CD4-positive, CD25-positive, alpha-beta regulatory T cell (primary cell): ENCODE measurements at places on chromosomes 16 and 17.
A peak's percentile ranks its signal among the peaks of the same experiment; 100 is the strongest.

DNA sequence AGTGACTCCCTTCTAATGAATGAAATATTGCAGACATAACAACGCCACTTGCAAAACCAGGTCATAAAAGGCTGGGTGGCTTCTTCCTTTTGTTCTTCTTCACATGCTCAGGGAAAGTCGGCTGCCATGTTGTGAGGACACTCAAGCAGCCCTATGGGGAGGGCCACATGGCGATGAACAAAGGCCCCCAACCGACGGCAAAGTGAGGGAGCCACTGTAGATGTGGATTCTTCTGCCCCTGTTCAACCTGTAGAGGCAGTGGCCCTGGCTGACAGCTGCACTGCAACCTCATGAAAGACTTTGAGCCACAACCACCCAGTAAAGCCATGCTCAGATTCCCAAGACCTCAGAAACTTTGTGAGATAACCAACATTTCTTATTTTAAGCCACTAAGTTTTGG, 203.5 kb upstream of the TNRC6C start:
- H3K36me3 ChIP-seq: no peaks in the 10 kb centered on the region
- H3K27ac ChIP-seq: no peak overlapping the region
- DNase-seq: no peak

- H3K4me1 ChIP-seq: peaks cover 10% of the 10 kb centered on the region
- H3K27me3 ChIP-seq: peaks cover 9% of the 10 kb centered on the region
- no peak within 1 kb of the TSS for H3K27ac ChIP-seq
- no peaks in the 10 kb centered on the region for H3K36me3 ChIP-seq
Observed at GRCh38 chr16:152141-153128, at the start of gene HBZ. HBZ (plus strand) TSS chr16:152644; CDS start chr16:152910, 266 bp downstream.

GRCh38 chr16:54930869-54931119, 129 bp downstream of the IRX5 start:
- DNase-seq: no peak
- H3K27me3 ChIP-seq: peaks cover 37% of the 10 kb centered on the region
- H3K27ac ChIP-seq: no peak overlapping the region
- no peak overlapping the region for H3K4me3 ChIP-seq
- peaks cover 38% of the 10 kb centered on the region for H3K4me1 ChIP-seq
- no peaks in the 10 kb centered on the region for H3K36me3 ChIP-seq

DNA sequence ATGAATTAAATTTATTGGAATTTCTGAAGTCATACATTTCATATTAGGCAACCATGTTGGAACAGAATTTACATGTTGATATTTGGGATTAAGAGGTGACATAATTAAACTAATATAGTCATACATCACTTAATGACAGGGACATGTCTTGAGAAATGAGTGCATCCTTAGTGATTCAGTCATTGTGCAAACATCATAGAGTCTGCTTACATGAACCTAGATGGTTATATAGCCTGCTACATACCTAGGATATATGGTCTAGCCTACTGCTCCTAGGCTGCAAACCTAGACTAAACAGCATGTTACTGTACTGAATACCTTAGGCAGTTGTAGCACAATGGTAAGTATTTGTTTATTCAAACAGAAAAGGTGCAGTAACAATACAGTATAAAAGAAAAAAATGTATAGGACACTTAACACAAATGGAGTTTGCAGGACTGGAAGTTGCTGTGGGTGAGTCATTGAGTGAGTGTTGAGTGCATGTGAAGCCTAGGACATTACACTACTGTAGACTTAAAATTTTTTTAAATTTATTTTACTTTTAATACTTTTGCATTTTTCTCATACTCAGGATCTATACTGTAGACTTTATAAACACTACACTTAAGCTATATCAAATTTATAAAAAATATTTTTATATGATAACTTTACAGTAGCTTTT, 85.6 kb downstream of the OMG start:
- no peaks in the 10 kb centered on the region for H3K4me1 ChIP-seq
- H3K27me3 ChIP-seq: no peaks in the 10 kb centered on the region
- no peak overlapping the region for H3K4me3 ChIP-seq
- DNase-seq: no peak
- H3K36me3 ChIP-seq: no peaks in the 10 kb centered on the region

DNA sequence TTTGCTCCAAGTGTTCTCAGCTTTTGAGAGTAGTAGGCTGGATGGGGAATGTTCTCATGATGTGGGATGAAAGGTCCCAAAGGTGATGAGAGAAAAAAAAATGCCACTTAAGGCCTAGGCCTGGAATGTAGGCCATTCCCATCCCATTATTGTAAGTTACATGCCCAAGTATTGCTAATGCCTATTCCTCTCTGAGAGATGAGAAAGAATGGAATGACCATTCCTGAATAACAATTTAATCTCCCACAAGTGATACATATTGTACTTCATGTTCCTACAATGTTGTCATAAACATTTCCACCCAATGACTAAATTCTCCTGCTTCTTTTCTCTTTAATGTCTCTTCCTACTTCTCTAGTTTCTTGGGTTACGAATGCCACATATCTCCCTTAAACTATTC, 102.8 kb upstream of the KCNJ16 start:
- DNase-seq: no peak
- H3K4me1 ChIP-seq: no peaks in the 10 kb centered on the region
- no peak overlapping the region for H3K27ac ChIP-seq

- H3K27me3 ChIP-seq: no peaks in the 10 kb centered on the region
- DNase-seq: no peak
- no peak overlapping the region for H3K27ac ChIP-seq
- peaks cover 11% of the 10 kb centered on the region for H3K4me1 ChIP-seq
Observed at GRCh38 chr17:30965686-30966085, 5.2 kb upstream of the RNF135 start.

- no peaks in the 10 kb centered on the region for H3K4me1 ChIP-seq
- no peak overlapping the region for H3K27ac ChIP-seq
- DNase-seq: no peak
- no peaks in the 10 kb centered on the region for H3K27me3 ChIP-seq
- no peak overlapping the region for H3K4me3 ChIP-seq
- no peaks in the 10 kb centered on the region for H3K36me3 ChIP-seq
Observed at GRCh38 chr17:72253597-72253996, 132.8 kb downstream of the SOX9 start.

DNA sequence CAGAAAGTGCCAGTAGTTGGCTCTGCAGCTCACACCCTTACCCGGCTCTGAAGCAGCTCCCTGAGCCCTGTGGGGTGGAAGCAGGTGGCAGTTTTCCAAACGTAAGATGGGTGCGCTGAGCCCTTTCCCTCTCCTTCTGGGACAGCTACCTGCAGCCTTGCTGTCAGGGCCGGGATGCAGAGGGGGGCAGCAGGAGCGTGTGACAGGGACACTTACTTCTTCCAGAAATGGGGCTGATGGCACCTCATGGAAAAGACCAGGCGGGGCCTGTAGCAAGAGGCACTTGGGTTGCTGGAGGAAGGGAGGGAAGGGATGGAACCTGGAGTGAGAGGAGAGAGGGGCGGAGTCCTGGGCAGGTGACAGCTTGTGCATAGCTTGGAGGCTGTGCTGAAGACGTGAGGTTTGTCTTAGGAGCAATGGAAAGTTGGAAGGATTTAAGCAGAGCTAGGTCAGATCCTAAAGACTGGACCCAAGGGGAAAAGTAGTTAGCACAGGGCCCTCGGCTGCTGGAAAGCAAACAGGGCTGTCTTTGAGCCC, 216.8 kb upstream of the RPL38 start:
- H3K4me1 ChIP-seq: no peaks in the 10 kb centered on the region
- H3K4me3 ChIP-seq: no peak overlapping the region
- DNase-seq: no peak
- H3K27me3 ChIP-seq: no peaks in the 10 kb centered on the region

- no peaks in the 10 kb centered on the region for H3K4me1 ChIP-seq
- no peaks in the 10 kb centered on the region for H3K27me3 ChIP-seq
- H3K27ac ChIP-seq: no peak overlapping the region
- H3K36me3 ChIP-seq: peaks cover 44% of the 10 kb centered on the region
- no peak for DNase-seq
Observed at GRCh38 chr17:63639125-63639524, 16.9 kb downstream of the MAP3K3 start.

- H3K4me1 ChIP-seq: no peaks in the 10 kb centered on the region
- no peaks in the 10 kb centered on the region for H3K36me3 ChIP-seq
- no peak overlapping the region for H3K27ac ChIP-seq
- no peak for DNase-seq
- no peak overlapping the region for H3K4me3 ChIP-seq
Observed at GRCh38 chr16:85286951-85287814, 174.9 kb upstream of the CIBAR2 start.

GRCh38 chr16:77394699-77395098, 40.1 kb downstream of the ADAMTS18 start:
- H3K27ac ChIP-seq: no peak overlapping the region
- no peak overlapping the region for H3K4me3 ChIP-seq
- H3K36me3 ChIP-seq: no peaks in the 10 kb centered on the region

- DNase-seq: no peak
- H3K4me3 ChIP-seq: no peak overlapping the region
- no peaks in the 10 kb centered on the region for H3K27me3 ChIP-seq
- no peaks in the 10 kb centered on the region for H3K36me3 ChIP-seq
Observed at GRCh38 chr17:80772906-80773242, 218.8 kb upstream of the CHMP6 start.

- H3K27ac ChIP-seq: no peak overlapping the region
- DNase-seq: no peak
- H3K27me3 ChIP-seq: no peaks in the 10 kb centered on the region
- no peak overlapping the region for H3K4me3 ChIP-seq
- no peaks in the 10 kb centered on the region for H3K36me3 ChIP-seq
Observed at GRCh38 chr17:50661348-50661747, 26.7 kb downstream of the ABCC3 start.

DNA sequence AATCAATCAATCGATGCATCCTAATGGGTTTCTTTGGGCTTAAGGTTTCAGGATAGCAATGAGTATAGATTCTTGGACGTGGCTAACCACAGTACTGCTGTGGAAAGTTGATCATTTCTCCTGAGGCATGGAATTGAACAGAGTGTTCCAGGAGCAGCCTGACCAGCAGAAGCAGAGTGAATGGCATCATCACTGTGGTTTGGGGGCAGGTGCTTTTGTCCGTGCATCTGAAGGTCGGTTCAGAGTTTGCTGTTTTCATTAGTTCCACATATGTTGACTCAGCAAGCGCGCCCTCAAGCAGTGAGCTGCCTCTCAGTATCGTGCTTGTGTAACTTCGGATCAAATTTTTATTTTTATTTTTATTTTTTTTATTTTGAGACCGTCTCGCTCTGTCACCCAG, 24.9 kb downstream of the KIAA0513 start:
- no peaks in the 10 kb centered on the region for H3K36me3 ChIP-seq
- no peaks in the 10 kb centered on the region for H3K27me3 ChIP-seq
- no peak overlapping the region for H3K27ac ChIP-seq
- H3K4me1 ChIP-seq: peaks cover 22% of the 10 kb centered on the region
- H3K4me3 ChIP-seq: no peak overlapping the region

GRCh38 chr17:82528484-82529265, 9.1 kb downstream of the FOXK2 start:
- DNase-seq: no peak
- H3K36me3 ChIP-seq: no peaks in the 10 kb centered on the region
- H3K4me1 ChIP-seq: peaks cover 39% of the 10 kb centered on the region
- H3K4me3 ChIP-seq: no peak overlapping the region
- no peak overlapping the region for H3K27ac ChIP-seq

DNA sequence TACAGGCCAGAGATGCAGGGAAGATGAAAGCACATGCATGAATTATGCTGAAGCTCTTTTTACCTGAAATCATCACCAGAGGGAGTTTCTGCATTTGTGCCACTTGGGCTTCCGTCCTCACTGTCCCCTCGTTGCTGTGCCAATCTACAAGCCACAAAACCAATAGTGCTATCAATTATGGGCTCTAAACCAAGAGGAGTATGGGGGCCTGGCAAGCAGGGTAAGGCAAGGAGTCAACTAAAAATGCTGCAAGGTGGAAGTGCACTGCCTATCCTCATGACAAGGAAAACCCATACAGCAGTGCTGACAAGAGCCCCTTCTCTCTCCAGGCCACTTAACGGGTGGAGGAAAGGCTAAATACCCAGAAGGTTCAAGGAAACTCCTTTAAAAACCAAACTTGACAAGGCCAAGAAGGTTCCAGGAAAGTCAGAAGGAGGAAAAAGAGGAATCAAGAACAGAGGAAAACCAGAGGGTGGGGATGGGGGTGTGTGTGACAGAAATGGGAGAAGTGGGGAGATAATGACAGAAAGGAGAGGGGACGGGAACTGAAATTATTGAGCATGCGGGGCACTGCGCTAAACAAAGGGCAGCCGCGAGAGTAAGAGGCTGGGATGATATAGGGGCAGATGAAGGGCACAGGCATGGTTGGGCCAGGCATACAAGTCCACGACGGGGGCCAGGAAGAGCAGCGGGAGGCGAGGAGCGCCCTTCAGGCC, 674 bp downstream of the C17orf75 start:
- no peaks in the 10 kb centered on the region for H3K27me3 ChIP-seq
- peaks cover 15% of the 10 kb centered on the region for H3K36me3 ChIP-seq
- DNase-seq: peak; percentile 84
- H3K4me3 ChIP-seq: peak overlapping the region; percentile 88
- H3K4me1 ChIP-seq: peaks cover 15% of the 10 kb centered on the region

DNA sequence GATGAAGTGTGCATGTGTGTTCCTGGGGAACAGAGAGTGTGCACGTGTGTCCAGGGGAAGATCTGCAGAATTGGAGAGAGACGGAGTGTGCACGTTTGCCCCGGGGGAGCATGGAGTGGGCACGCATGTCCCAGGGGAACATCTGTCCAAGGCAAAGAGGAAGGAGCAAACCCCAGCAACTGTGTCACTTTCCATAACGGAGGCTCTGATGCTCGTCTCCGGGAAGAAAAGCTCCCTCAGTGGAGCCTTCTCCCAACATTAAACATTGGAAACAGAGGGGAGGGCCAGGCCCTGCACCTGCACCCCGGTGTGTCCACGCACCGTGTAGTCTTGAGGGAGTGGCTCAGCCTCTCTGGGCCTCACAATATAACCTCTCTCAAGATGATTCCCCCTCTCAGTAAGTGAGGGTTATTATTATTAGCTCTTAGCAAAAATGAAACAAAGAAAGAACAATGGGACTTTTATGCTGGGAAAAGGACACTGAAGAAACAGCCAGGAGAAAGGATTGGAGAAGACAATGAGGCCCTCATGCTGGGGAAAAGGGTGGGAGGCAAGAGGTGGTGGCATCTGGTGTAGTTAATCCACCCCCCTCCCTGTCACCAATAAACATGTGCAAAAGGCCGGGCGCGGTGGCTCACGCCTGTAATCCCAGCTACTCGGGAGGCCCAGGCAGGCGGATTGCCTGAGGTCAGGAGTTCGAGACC, 7.6 kb downstream of the RAB40B start:
- no peaks in the 10 kb centered on the region for H3K4me1 ChIP-seq
- no peak for DNase-seq
- peaks cover 4% of the 10 kb centered on the region for H3K36me3 ChIP-seq
- no peak overlapping the region for H3K4me3 ChIP-seq
